ENCODE measurements at places on chromosomes 12 and 14.
A peak's percentile ranks its signal among the peaks of the same experiment; 100 is the strongest.

DNA sequence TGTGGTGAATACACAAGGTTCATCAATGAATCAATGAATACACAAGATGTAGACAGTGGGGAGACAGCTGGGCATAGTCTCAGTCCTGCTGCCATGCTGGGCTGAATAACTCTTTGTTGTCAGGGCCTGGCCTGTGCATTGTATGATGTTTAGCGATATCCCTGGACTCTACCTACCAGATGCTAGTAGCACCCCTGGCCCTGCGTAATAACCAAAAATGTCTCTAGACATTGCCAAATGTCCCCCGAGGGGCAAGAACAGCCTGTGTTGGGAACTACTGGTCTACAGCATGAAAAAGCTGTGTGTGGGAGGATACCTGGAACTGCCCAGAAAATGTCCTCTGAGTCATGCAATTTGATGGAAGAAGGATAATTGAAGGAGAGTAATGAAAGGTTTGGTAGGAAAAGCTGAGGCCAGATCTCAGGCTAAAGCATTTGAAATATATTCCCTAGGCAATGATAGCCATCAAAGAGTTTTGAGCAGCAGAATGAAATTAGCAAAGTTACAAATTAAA is 128.2 kb downstream of the TMEM30B start:
- DNase-seq, result no peak

DNA sequence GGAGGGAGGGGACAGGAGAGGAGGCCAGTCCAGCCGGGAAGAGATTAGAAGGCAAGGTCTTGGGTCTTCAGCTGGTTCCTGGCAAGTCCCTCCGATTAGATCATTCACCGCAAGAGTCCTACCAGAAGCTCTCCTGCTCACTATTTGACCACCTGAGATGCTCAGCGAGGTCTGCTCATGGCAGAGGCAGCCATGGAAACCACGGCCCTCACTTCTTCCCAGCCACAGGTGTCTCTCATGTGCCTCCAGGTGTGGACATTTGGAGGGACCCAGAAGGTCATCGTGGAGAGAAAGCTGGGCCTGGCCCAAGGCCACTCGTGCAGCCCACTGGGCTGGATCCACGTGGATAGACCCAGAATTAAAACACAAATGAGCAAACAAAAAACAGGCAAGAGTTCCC is 99.5 kb downstream of the DICER1 start:
- DNase-seq, result no peak

- DNase-seq, result peak; percentile 52
These were observed 15.4 kb downstream of the SELPLG start for GRCh38 chr12:108618079-108618952.

DNA sequence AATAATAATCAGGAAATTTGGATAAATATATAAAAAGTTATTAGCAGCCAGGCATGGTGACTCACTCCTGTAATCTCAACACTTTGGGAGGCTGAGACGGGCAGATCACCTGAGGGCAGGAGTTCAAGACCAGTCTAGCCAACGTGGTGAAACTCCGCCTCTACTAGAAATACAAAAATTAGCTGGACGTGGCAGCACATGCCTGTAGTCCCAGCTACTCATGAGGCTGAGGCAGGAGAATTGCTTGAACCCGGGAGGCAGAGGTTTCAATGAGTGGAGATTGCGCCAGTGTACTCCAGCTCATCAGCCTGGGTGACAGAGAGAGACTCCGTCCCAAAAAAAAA is 64.5 kb downstream of the SYT1 start:
- DNase-seq, result no peak

- DNase-seq, result no peak
These were observed 37.4 kb downstream of the SUSD6 start for GRCh38 chr14:69648480-69649451.

All from stimulated activated CD8-positive, alpha-beta memory T cell treated with anti-CD3 and anti-CD28 coated beads, Interleukin-7, amount 100 ng/mL, for 1 hour (primary cell).